Upper lobe of right lung (tissue), 1 donor: ENCODE measurements at places on chromosomes 2 and 18. TPM values are rescaled to one million over a fixed set of nuclear protein-coding genes. Genes with fewer than 3 reads are reported as not detected.
A peak's percentile ranks its signal among the peaks of the same experiment; 100 is the strongest.

GRCh38 chr18:42617221-42617620 lies 498.3 kb downstream of the RIT2 start:
- DNase-seq, result no peak

GRCh38 chr18:49303379-49303778 lies 157.1 kb downstream of the DYM start:
- no peak for DNase-seq

DNA sequence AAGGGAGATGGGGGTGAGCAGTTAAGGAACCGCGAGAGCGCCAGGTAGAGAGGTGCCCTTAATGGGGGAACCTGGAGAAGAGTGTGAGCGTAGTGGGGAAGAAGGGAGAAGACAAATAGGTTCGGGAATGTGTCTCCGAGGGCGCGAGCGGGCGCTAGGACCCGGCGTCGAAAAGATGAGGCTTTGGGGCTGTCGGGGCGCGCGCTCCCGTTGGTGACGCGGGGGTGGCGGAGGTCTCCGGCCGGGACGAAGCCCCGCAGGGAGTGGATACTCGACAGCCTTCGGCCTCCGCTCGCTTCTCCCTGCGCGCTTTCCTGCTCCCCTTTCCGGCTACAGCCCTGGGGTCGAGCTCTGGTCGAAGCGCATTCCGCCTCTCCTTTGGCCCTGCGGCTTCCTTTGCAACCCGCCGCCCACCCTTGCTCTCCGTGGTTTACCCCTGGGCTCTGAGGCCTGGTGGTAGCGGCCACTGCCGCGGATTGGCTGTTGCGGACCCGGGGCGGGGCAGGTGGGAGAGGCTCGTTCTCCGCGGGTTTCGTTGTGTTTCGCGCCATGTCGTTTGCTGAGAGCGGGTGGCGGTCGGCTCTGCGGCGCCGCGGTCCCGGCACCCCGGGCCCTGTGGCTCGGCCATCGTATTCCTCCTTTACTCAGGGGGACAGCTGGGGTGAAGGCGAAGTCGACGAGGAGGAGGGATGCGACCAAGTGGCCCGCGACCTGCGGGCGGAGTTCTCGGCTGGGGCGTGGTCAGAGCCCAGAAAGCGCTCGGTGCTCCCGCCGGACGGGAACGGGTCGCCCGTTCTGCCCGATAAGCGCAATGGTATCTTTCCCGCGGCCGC lies at the start of gene ARL6IP6:
ARL6IP6 (plus strand) TSS at position 545 of the 833 bp plus-strand sequence; CDS start at position 550, 5 bp downstream.
- DNase-seq, result peak; percentile 97

GRCh38 chr18:10893196-10893595 lies 256.2 kb downstream of the PIEZO2 start:
- no peak for DNase-seq

DNA sequence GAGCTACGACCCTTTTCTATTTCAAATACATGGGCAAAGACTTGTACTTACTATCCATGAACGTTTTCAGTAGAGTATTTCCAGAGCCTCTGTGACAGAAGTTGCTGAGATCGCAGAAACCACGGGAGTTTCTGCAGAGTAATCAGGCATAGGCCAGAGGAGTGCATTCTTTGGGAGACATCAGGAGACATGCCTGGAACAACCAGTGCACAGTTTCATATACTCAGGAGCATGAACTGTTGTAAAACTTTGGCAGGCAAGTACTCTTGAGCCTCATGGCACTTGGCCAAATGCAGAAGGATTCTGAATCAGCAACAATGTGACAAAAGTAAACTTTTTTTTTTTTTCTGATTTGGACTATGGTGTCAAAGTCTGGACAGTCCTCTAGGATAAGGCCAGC lies 307.1 kb downstream of the GRB14 start:
- no peak for DNase-seq

DNA sequence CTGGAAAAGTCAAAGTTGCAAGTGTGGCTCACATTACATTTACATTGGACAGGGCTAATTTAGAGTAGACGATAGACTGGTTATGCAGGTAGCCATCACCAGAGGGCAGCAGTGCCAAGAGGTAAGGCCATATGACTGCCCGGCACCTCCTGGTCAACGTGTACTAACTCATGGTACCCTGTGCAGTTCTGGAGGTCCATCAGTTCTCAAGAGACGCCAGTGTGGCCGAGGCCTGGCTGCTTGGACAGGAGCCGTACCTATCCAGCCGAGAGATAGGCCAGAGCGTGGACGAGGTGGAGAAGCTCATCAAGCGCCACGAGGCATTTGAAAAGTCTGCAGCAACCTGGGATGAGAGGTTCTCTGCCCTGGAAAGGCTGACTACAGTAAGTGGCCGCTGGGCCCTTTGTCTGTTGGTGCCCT lies 65.8 kb upstream of the EML6 start:
- DNase-seq, result no peak

DNA sequence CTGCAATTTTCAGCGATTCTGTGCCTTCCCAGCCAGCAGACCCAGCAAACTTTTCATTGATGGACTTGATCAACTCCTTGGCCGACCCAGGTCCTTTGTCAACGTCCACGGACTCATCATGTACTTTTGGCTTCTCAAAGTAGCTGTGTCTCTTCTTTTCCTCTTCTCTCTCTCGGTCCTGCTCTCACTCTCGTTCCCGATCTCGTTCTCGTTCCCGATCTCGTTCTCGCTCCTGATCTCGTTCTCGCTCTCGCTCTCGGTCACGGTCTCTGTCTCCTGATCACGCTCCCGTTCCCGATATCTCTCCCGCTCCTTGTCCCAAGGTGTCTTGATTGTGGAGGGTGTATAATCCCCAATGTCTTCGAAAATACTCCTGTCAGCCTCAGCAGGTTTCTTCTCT lies 219.5 kb upstream of the FANCL start:
- no peak for DNase-seq

DNA sequence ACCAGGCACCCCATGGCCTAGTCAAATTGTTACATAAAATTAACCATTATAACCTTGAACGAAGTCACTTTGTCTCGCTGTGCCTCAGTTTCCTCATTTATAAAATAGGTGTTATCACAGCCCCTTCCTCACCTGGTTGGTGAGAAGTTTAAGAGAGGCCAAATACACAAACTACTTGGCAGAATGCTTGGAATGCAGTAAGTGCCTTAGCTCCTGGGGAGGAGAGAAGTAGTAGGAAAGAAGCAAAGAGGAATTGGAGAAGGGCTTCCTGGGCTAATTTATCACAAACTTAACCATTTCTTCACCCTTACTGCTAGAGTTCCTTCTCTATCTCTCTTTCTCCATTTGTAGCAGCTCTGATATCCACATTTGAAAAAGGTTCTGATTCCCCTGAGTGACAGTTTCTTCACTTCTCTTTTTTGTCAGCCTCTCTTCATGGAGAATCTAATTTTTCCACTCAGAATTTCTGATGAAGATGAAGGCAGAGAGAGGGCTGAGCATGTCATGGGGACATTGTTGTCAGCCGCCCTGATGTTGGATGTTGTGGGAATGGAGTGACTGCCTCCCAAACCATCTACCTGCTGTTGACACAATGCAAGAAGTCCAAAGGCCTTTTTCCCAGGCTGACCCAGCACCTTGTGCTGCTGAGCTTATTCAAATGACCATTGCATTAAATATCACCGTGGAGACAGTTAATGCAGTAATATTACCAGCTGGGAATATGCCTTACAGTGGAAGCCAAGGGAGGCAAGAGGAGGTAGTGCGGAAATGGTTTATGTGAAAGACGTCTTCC lies 60.4 kb downstream of the BOD1L2 start:
- DNase-seq, result no peak

DNA sequence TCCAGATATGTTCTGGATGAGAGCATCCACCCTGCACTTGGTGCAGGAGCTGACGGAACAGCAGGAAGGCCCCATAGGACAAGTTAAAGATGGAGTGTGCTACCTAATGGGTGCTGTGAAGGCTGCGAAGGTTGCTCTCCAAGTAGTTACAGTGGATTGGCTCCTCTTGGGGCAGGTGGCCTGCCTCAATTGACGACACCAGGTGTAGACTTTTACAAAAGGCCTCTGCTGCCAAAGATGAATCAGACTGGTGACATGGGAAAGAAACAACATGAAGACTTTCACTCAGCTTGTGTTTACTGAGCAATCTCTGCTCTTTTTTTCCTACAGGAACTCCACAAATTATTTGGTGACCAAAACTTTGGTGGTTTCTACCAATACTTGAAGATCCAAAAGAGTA lies 437.7 kb downstream of the PLCL1 start:
- DNase-seq, result no peak

DNA sequence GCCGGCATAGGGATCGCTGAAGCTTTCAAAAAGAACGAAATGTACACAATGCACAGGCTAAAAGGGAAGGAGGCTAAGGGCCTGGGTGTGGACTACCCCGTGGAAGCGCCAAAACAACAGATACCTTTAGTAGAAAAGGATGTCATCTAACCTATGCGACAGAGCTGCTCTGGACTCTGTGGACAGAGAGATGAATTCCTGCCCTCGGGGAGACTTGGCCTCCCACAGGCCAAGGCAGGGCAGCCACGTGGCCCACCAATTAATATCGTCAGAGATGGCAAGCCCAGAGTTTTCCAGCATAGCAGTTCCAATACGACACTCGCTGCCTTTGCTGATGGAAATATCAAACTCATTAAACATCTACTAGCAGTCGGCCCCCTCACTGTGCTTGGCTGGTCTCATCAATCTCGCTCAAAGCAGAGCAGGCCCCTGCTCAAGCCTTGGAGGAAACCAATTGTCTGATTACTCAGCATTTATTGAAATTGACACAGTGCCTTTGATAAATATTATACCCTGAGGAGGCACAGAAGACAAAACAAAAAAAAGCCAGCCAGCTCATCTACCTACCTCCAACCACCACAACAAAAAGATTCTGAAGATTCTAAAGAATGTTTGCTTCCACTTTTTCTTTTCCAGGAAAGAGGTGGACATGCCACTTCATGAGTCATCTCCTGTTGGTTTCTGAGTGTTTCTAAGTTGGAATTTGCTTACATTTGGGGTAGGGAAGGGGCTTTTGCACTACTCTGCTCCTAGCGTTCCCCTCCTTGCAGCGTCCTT lies 79.0 kb upstream of the ACAA2 start:
- DNase-seq, result peak; percentile 22

GRCh38 chr2:108412995-108413710 lies 35.4 kb downstream of the SULT1C4 start:
- DNase-seq, result no peak

DNA sequence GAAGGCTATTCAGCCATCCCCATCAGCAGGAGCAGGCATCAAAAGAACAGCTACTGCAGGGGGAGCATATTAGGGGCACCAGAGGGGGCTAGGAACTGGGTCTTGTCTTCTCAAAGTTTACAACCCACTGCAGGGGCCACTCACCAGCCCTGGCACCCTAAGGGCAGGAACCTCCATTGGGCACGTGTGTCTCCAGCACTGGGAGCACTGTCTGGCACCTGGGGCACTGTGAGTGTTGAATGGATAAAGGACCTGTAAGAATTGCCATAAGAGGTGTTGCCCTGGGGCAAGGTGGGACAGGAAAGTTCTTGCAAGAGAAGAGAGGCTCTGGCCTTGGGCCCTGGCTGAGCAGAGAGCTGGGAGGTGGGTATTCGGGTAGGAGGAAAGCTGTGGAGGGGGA lies 1.4 kb upstream of the STEAP3 start:
- DNase-seq, result no peak

Gene FOXD4L1
- 0.78 TPM for total RNA-seq

Gene ZNF892
- total RNA-seq, result 3.8 TPM
